ENCODE measurements at places on chromosomes 16 and 17.
A peak's percentile ranks its signal among the peaks of the same experiment; 100 is the strongest.

DNA sequence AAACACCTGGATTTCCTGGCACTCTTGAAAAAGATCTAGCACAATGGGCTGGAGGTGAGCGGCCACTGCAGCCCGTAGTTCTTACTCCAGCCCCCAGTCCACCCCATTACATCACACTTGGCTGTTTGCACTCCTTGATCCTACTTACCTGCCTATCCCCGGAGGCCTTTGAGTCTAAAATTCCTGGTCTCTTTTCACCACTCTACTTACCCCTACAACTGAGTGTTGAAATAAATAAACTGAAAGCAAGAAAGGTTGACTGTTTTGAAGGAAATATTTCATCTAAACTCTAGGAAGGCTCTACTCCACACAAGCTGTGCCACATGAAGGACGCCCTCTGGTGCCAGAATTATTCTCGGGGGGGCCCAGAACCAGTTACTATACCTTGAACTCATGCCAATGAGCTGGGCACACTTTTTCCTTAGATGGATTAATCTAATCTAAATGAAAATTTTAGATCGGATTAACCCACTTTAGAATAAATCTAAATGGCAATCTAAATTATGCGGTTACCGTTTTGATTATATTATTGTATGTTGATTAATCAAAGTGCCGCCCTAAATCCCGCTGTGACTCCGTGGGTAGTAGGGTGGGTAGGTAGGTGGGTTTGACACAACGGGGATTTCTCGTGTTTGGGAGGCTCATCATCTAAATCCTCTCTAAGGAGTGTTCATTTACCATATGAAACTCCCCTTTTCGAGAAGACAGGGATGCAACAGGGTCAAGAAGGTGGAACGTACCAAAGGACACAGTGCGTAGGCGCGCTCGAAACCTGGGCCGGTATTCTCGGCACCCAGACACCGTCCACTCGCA is 651 bp upstream of the EIF1 start:
- DNase-seq = peak; percentile 80

DNA sequence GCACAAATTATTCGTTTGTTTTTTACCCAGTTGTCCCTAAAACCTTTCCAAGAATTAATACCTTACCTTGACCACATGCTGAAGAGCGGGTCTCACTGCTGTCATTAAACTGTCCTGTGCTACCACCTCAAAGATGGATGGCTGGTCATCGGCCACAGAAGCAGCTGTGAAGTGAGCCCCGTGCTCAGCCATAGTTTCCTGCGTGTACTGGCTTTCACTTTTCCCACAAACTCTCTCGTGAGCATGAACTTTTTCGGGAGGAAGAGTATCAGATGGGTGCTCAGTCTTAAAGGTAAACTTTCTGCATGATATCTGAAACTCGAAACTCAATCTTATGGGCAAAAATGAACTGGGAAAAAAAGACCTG is 558 bp downstream of the PEX12 start:
- DNase-seq = no peak

DNA sequence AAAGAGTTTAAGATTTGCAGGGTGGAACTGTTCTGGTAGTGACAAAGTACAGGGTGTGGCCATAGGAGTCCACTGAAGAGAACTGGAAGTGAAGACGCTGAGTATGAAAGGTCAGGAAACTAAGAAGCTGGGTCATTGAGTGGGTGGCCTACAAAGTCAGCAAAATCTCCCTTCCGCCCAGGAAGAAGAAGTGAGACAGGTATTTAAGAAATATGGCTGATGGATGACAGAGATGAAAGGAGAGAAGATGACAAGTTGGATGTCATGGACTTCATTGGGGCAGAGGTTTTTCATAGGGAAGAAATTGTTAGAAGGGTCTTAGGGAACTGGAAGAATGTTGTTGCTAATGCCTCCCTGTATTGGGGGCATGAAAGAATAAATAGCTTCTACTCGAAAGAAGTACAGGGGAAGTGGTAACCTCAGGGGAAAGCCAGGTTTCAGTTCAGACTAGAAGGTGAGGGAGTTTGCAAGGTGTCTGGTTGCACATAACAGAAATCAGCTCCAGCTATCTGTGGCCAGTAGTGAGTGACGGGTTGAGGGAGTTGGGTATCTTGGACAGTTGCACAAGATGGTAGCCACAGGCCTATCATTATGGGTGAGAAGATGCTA is 33.6 kb upstream of the MED13 start:
- no peak for DNase-seq

- DNase-seq = no peak
These were observed 5.6 kb upstream of the CARHSP1 start for GRCh38 chr16:8874388-8874787.

Measured in hematopoietic multipotent progenitor cell treated with erythropoietin and hydrocortisone succinate and interleukin-3 and kit ligand, for 15 days (in vitro differentiated cells).